ENCODE measurements at places on chromosomes 11 and 22.

- DNase-seq = no peak
These were observed 98.6 kb downstream of the MUC15 start for GRCh38 chr11:26473216-26474194.

DNA sequence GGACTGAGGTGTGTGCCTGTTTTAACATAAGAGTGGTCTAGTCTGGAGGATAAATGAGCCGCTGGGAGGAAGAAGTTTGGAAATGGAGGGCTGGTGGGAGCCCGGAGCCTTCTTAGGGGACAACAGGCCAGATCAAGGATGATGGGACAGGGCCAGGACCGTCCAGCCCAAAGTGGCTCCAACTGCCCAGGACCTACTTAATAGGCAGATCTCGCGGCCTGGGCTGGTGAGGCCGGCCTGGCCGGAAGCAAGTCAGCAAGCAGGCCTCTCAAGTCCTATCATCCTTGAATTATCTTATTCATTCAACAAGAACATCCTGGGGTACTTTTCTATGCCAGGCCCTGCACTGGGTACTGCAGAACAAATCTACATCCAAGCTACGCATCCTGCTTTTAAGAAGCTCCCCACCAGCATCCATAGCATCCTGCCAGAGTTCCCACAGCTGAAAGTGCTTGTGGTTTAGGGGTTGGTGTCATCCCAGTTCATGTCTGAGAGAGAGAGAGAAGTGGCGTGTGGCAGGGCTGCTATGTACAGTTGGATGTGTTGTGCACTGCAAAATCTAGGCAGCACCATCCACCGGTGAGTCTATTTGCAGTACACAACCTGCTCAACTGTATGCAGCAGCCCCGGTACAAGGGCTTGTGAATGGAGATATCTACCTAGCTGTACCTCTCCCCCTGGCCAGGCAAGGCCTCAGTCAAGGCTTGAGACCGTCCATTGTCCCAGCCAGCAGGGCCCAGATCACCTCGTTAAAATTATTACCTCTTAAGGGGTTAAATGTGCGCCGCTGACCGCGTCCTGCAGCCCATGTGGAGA lies 82.1 kb downstream of the FBLN1 start:
- no peak for DNase-seq

GRCh38 chr11:83723999-83724398 lies 437.8 kb upstream of the CCDC90B start:
- DNase-seq = no peak

DNA sequence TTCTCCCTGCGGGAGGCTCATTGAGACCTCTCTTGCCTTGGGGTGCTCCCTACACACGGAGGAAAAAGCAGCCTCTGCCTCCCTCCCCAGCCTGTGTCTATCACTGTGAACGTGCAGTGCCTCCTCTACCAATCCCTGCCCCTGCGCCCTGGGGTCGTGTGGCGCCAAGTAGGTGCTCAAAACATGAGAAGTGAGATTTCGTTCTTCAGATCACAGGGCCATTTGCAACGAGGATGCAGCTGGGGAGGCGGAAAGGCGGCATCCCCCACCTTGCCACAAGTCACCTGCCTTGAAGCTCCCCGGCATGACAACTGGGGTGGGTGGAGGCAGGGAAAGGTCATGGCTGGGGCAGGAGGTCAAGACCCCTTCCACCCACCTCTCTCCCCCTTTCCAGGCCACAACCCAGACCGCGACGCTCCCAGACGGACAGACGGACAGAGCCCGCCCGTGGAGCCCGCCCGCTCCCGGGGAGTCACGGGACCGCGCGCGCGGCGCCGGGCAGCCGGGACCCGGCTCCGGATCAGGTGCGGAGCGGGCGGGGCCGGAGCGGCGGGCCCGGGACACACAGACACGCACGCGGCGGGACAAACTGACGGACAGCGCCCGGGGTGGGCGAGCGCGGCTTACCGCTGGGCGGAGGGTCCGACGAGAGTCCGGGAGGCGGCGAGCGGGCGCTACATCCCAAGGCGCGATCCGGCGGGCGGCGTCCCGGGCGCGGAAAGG lies 485 bp downstream of the KCNJ4 start:
- DNase-seq = peak; percentile 13

GRCh38 chr11:71551711-71552110 lies 3.5 kb downstream of the KRTAP5-9 start:
- DNase-seq = no peak

- no peak for DNase-seq
These were observed 43.2 kb upstream of the RDX start for GRCh38 chr11:110339456-110340250.

- no peak for DNase-seq
These were observed 70.1 kb upstream of the PICALM start for GRCh38 chr11:86138958-86139357.

DNA sequence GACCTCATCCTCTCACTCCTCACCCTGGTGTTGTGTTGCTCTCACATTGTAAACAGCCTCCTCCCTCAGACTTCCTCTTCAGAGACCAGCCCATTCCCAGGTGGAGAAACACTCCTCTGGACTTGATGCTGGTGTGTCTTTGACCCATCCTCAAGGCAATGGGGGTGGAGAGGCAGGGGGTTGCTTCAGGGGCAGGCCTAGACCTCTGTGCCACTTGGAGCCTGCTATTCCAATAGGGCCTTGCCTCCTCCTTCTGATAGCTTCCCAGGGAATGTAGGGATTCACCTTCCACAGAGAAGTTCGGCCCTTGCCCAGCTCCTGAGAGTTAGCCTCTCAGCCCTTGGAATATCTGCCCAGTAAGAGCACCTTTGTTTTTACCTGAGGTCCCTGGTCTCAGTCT lies 606.6 kb upstream of the CADM1 start:
- DNase-seq = no peak

- no peak for DNase-seq
These were observed 6.3 kb downstream of the OVOL1 start for GRCh38 chr11:65793144-65793581.

DNA sequence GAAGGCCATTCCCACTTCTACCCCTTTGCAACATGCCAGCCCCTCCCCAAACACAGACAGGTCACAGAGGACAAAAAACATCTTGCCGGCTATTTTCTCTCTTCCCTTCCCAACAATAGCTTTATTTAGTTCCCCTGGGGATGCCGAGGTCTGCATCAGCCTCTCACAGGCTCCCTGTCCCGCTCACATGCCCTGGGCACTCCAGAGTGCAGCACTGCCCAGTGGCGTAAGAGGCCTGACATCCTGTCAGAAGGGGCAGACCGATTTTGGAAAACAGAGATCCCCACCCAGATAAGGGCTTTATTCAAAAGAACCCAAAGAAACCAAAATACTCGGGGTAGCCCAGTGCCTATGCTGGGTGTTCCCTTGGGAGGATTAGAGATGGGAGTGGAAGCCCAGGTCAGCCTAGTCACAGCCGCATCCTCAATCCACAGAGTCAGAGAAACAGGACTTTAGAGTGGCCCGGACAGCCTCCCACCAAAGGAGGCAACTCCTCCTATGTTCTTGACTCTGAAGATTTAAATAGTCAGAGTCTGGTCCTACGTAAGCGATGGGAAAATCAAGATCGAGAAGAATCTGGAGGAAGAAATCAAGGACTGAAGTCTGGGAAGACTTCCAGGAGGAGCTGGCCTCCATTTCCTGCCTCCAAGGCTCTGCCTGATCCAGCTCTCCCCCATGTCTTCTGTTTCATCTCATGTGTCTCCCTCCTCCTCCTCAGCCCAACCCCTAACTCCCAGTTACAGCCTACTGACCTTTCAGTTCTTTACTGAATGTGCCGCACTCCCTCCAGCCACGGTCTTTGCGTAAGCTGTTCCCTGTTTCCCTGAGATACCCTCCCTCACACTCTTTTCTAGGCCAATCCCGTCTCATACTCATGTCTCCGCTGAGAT lies 129.3 kb downstream of the FBXO7 start:
- no peak for DNase-seq

GRCh38 chr22:22022947-22023534 lies 40.5 kb upstream of the TOP3B start:
- no peak for DNase-seq

GRCh38 chr11:34480314-34480713 lies 33.3 kb downstream of the ELF5 start:
- no peak for DNase-seq

- DNase-seq = no peak
These were observed 37.4 kb downstream of the PRDM10 start for GRCh38 chr11:129965248-129965647.

Data from stimulated activated CD4-positive, alpha-beta T cell treated with anti-CD3 and anti-CD28 coated beads, Interleukin-4, amount 100 ng/mL, for 1 hour (primary cell).